ENCODE measurements at places on chromosomes 5 and 9.
A peak's percentile ranks its signal among the peaks of the same experiment; 100 is the strongest.

GRCh38 chr5:131634238-131634637, 791 bp downstream of the RAPGEF6 start:
- DNase-seq = no peak

GRCh38 chr5:54457094-54457862, 1.8 kb downstream of the HSPB3 start:
- no peak for DNase-seq

DNA sequence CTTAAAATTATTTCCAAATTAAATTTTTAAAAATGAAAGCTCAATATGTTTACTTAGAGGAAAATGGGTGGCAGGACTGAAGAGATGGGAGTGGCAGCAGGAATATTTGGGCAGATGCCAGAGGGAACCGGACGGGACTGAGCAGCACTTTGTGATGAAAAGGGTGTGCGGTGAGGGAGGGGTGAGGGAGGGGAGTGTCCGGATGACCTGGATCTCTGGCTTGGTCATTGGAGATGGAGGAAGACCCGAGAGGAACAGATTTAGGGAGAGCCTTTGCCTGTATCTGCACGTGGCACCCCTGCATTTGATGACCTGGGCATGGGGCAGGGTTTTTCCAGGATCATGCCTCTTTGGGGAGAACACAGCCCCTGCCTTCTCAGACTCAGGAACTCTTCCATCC, 201.1 kb upstream of the MVB12B start:
- peak; percentile 23 for DNase-seq

DNA sequence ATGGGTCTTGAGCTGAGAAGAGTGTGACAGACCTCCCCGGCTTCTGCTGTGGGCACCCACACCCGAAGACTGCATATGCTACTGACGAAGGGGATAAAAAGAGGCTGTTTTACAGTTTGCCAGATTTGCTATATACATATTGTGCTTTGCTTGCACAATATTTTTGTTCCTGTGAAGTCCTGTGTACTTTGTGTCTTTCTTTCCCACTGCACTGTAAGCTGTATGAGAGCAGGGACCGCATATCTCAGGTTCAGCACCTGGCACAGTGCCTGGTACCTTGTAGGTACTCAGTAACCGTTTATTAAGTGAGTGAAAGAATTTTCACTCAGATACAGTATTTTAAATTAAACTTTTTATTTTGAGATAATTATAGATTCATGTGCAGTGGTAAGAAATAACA, 8.2 kb upstream of the GARNL3 start:
- no peak for DNase-seq

- no peak for DNase-seq
Measured at GRCh38 chr9:92033307-92033706, 81.9 kb downstream of the SPTLC1 start.

GRCh38 chr5:103866169-103866568, 303.6 kb upstream of the NUDT12 start:
- no peak for DNase-seq

GRCh38 chr9:75063556-75064305, 24.2 kb downstream of the NMRK1 start:
- DNase-seq = no peak

DNA sequence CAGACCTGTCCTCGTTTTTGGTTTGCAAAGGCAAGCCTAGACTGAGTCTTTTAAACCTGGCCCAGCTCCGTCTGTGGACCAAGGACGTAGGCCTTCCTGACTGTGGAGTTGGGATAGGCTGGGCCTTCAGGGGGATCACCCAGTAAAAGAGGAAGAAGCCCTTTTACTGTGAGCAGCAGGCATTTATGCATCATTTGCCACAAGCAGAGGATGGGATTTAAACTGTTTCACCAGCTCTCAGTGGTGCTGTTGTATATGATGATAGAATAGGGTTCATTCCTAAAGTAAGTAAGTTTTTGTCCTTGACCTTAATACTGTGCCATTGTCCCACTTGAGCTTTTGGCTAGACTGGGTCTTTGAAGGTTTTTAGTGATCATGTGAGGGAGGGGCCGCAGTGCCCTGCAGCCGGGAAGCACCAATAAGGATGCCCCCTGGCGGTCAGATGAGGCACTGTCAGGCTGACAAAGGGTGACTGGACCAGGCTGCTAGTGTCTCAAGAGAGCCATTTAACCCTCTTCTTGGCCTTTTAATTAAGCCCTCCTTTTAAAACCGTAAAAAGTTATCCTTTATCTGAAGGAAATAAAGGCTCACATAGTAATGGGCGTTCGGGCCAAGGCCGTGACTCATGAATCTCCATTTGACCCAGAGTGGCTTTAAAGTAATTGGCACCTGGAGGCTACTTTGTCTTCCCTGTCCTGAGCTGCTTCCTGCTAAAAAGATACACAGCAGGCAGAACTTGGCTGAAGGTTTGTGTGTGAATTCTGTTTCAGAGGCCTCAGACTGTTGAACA, 74.0 kb downstream of the UBAP1 start:
- DNase-seq = peak; percentile 81

- DNase-seq = no peak
Measured at GRCh38 chr9:112772215-112772509, 21.6 kb downstream of the SNX30 start.

DNA sequence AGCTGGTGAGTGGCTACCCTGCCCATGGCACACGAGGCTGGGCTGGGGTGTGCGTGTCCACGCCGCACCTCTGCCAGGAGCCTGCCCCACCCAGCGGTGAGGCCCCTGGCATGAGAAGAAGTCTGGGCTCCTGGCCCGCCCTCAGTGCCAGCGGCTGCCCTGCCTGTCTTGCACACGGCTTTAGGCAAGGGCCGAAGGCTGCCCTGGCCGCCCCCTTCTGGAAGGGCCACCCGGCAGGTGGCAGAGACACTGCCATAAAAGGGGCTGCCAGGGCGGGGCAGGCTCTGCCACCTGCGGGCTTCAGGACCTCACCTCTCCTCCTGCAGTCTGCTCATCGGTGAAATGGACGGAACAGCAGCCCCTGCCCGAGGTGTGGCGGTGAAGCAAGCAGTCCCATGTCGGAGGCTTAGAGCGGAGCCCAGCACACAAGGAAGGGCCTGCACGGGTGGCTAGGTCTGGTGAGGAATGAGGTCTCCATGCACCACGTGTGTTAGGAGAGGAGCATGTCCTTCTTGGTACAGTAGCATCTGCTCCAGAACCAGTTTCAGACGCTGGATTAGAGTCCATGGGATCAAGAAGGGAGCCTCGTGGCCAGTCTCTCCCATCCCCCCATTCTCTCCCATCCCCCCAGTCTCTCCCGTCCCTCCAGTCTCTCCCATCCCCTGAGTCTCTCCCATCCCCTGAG, 34.8 kb upstream of the TMEM250 start:
- DNase-seq = no peak

- no peak for DNase-seq
Measured at GRCh38 chr5:168779333-168779732, 200.2 kb upstream of the PANK3 start.

DNA sequence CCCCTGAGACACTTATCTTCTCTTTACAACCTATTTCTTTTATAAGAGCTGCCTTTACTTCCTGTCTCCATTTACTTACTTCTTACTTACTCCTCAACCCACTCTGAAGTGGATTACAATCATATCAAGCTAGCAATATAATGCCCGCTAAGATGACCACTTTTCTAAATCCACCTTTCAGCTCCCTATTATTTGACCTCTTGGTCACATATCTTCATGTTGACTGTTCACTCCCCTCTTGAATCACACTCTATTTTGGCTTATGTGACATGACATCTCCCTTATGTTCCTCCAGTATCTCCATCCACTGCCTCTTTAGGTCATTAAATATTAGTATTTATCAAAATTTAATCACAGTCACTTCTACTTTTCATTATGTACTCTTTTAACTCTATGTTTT, 255.3 kb upstream of the TRPC7 start:
- DNase-seq = no peak

DNA sequence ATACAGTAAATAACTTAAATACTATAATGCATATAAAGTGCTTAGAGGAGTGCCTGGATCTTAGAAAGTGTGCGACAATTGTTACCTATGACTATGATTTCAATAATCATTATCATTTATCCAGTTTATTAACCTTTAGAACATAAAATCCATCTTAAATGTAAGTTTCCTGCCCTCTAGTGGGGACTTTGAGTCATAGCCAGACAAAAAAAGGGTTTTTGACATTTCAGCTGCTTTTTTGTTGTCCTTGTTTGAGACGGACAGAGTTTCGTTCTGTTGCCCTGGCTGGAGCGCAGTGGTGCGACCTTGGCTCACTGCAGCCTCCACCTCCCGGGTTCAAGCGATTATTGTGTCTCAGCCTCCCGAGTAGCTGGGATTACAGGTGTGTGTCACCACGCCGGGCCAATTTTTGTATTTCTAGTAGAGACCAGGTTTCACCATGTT, 9.7 kb upstream of the C9orf152 start:
- DNase-seq = peak; percentile 22

DNA sequence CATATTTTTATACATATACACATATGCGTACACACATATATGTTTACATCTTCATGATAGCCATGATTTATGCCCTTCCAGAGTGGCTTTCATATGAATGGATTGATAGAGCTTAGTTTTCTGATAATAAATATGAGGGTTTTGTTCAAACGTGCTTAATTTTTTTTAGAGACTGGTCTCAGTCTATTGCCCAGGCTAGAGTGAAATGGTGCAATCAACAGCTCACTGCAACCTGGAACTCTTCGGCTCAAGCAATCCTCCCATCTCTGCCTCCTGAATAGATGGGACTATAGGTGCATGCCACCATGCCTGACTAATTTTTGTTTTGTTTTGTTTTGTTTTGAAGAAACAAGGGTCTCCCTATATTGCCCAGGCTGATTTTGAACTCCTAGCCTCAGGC, 48.6 kb upstream of the ZSWIM6 start:
- DNase-seq = no peak

GRCh38 chr5:67390935-67391334, 194.3 kb upstream of the CD180 start:
- DNase-seq = no peak

DNA sequence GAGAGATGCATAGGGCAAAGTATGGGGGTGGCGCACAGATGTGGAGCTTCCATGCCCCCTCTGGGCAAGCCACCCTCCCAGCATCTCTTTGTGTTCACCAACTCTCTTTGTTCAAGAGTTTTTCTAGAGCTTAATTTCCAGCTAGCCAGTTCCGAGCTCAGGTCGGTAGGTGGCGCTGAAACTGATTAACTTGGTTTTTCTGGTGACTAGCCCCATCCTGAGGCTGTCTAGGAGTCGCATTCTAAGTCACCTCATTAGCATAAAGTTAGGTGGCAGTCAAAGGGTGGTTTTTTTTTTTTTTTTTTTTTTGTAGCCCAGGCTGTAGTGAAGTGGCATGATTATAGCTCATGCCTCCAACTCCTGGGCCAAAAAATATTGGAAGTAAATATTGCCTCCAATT, 476.4 kb downstream of the KDM4C start:
- peak; percentile 19 for DNase-seq

- no peak for DNase-seq
Measured at GRCh38 chr5:102958481-102959011, 161.4 kb downstream of the GIN1 start.

GRCh38 chr9:15136646-15137045, 170.4 kb downstream of the TTC39B start:
- no peak for DNase-seq

- DNase-seq = no peak
Measured at GRCh38 chr5:51487952-51488351, 104.7 kb downstream of the ISL1 start.

- DNase-seq = no peak
Measured at GRCh38 chr5:155024015-155024414, 10.5 kb downstream of the KIF4B start.

DNA sequence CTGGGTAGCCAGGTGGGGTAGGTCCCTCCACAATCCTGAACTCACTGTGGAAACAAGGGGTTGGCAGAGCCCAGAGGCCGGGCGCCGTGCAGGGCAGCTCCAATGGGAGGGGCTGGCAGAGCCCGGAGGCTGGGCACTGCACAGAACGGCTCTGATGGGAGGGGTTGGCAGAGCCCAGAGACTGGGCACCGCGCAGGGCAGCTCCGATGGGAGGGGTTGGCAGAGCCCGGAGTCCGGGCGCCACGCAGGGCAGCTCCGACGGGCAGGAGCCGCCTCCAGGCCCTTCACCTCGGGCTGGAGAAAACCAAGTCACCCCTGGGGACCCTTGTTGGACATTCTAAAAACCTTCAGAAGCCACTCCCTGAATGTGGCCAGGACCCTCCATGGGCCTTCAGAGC, 9.3 kb downstream of the NACC2 start:
- no peak for DNase-seq

DNA sequence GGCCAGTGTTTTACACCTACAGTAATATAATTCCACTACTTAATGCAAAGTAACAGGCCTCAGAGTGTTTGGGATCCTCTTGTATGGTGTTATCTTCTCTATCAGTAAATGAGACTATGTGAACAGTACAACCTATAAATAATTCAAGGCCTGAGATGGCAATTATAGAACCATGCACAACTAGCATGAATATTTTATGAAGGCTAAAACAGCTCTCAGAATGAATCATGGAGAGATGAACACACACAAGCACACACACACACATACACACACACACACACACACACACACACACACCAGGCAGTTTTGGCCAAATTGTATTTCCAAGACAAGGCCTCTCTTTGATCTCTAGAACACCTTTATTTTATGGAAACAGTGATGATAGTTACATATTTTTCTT, 224.9 kb downstream of the EBF1 start:
- DNase-seq = no peak

DNA sequence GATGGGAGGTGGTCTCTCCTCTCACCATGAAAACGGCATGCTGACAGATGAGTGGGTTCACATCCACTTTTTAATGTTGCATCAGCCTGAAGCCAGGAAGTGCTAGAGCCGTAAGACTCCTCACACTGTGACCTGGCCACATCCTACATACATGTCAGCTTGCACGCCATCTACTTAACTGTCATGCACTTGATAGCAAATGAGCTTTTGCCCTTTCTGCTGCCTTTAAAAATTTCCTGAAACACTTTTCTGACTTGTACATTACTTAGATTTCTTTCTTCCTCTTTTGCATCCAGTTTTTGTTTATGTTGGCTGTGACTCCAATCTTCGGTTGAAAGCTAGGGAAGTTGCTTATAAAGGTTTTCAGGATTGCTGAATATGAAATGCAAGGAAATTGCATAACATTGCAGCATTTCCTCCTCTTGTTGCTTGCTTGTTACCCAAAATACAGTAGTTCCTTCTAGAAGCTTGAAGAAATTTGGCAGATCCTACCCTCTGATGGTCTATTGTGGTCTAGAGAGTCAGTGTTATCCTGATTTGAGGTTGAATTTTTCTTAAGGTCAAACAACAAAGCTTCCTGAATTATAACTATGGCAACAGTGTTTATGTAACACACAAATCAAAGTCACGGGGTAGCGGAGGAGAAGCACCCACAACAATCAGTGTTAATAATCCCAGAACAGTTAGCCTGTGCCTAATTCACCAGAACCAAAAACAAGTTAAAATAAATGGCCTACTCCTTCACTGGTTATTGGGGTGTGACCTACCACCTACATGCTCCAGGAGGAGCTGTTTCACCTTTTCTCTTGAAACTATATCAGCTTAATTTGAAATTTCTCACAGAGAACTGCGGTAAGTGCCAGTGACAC, 232.5 kb downstream of the ARHGAP26 start:
- peak; percentile 24 for DNase-seq

DNA sequence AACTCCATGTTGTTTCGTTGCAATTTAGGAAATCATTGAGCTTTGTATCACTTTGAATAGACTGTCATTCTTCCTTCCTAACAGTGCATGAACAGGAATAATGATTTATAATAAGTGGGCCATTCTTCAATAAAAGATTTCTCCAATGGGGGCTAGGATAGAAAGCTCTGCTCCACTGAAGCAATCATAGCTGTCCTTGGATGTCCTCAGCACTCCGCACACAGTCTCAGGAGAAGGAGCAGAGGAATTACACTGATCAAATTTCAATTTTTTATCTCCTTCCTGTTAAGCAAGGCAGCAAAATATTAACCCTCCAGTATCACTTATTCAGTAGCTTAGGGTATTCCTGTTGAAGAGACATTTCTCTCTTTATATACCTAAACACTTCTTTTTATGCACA, 532.7 kb upstream of the ST8SIA4 start:
- DNase-seq = no peak

Measured in COLO829 (cell line).